A549 treated with dexamethasone at 1 μM for 4 hours (cell line): ENCODE measurements at places on chromosomes 4 and X. TPM values are rescaled to one million over a fixed set of nuclear protein-coding genes. Genes with fewer than 3 reads are reported as not detected.

Gene HEPH
- total RNA-seq: 0.02 TPM in 1 of 5 replicates, not detected in the others

Gene NDNF
- not detected in 5 replicates for total RNA-seq

Gene TBX22
- not detected in 5 replicates for total RNA-seq

Gene CLNK
- not detected in 5 replicates for total RNA-seq

Gene UBE2K
- total RNA-seq: 69.8 to 84.2 TPM (median 75.5 TPM) in 5 replicates

Gene GPRIN3
- 1.2 to 2.7 TPM (median 2.2 TPM) in 5 replicates for total RNA-seq

Gene BGN
- total RNA-seq: 0.06 to 0.08 TPM in 2 of 5 replicates, not detected in the others

Gene NLGN4X
- 0.02 to 0.12 TPM (median 0.04 TPM) in 4 of 5 replicates, not detected in the other for total RNA-seq

Gene CDX4
- total RNA-seq: not detected in 5 replicates

Gene LRP2BP
- 0.07 to 0.27 TPM (median 0.12 TPM) in 5 replicates for total RNA-seq

Gene ANTXR2
- total RNA-seq: 2.4 to 3.5 TPM (median 3.0 TPM) in 5 replicates

Gene CYSLTR1
- not detected in 5 replicates for total RNA-seq

Gene NUDT11
- 2.6 to 3.2 TPM (median 3.0 TPM) in 5 replicates for total RNA-seq

Gene AMBN
- total RNA-seq: not detected in 5 replicates

Gene SUPT20HL2
- not detected in 5 replicates for total RNA-seq

Gene NAT8L
- 8.3 to 14.4 TPM (median 13.0 TPM) in 5 replicates for total RNA-seq

Gene RNF128
- 0.03 to 0.06 TPM (median 0.05 TPM) in 3 of 5 replicates, not detected in the others for total RNA-seq

Gene PAGE1
- total RNA-seq: 0.23 to 0.43 TPM (median 0.36 TPM) in 3 of 5 replicates, not detected in the others

Gene RIPPLY1
- total RNA-seq: 0.11 TPM in 2 of 5 replicates, not detected in the others

Gene BTK
- 0.12 to 0.20 TPM (median 0.20 TPM) in 4 of 5 replicates, not detected in the other for total RNA-seq

Gene GAGE12J
- total RNA-seq: not detected in 5 replicates

Gene AR
- 2.8 to 4.3 TPM (median 3.6 TPM) in 5 replicates for total RNA-seq

Gene UCHL1
- 837 to 972 TPM (median 857 TPM) in 5 replicates for total RNA-seq

Gene FAM53A
- 0.59 to 1.4 TPM (median 0.98 TPM) in 5 replicates for total RNA-seq

Gene ALAS2
- not detected in 5 replicates for total RNA-seq

Gene PPBP
- total RNA-seq: 0.17 to 0.20 TPM in 2 of 5 replicates, not detected in the others

Gene LRIT3
- total RNA-seq: 0.03 to 0.06 TPM (median 0.04 TPM) in 4 of 5 replicates, not detected in the other

Gene XG
- not detected in 5 replicates for total RNA-seq

Gene PGAM4
- total RNA-seq: 0.34 to 0.67 TPM (median 0.37 TPM) in 5 replicates

Gene TMPRSS11B
- not detected in 5 replicates for total RNA-seq

Gene NUDT10
- 1.1 to 1.7 TPM (median 1.3 TPM) in 5 replicates for total RNA-seq

Gene CT45A10
- 0.21 to 0.55 TPM (median 0.44 TPM) in 4 of 5 replicates, not detected in the other for total RNA-seq

Gene STK26
- total RNA-seq: 8.8 to 11.9 TPM (median 10.2 TPM) in 5 replicates

Gene RPA4
- total RNA-seq: 0.14 to 0.43 TPM (median 0.22 TPM) in 5 replicates

Gene GSX2
- not detected in 5 replicates for total RNA-seq

Gene XPNPEP2
- total RNA-seq: not detected in 5 replicates

Gene TMPRSS11F
- not detected in 5 replicates for total RNA-seq

Gene PABPC5
- total RNA-seq: not detected in 5 replicates

Gene KDR
- 0.14 to 0.20 TPM (median 0.15 TPM) in 5 replicates for total RNA-seq
